ENCODE measurements at places on chromosomes 4 and X.

DNA sequence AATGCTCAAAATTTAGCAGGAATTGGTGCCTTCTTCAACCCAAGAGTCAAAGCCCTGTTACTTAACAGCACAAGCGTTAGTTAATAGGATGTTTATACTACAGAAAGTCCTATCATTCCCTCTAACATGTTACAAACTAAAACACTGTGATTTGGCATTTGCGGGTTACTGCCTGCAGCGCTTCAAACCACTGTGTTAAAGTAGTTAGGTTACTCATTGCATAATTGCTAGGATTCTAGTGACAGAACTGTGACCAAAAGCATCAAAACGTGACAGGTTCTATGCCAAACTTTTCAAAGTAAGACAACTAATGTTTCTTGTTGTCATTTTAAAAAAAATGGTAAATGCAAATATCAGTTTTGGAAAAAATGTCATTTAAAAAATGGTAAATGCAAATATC, 442.8 kb upstream of the ZFP42 start:
- DNase-seq, result no peak

GRCh38 chrX:45400027-45400779, 199.5 kb upstream of the DIPK2B start:
- no peak for DNase-seq

- DNase-seq, result no peak
These were observed 98.8 kb downstream of the ELOVL6 start for GRCh38 chr4:110099638-110100037.

GRCh38 chr4:139900964-139901376, 235.4 kb downstream of the MGST2 start:
- no peak for DNase-seq

DNA sequence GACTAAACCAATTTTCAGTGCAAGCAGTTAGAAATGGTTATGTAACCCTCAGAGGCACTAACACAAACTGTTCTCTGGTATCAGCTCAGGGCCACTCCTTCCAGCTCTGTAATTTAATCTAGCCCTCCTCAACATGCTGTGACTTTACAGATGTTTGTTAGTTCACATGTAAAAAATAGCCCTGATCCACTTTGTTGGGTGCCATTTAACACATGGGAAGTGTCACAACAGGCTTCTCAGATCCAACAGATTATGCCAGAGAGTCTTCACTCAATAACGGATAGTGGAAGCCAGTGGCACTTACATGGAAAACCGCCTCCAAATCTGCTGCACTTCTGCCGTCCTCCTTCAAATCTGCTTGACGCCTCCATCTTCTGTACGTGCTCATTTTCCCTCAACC, 51.6 kb downstream of the ATP8A1 start:
- no peak for DNase-seq

DNA sequence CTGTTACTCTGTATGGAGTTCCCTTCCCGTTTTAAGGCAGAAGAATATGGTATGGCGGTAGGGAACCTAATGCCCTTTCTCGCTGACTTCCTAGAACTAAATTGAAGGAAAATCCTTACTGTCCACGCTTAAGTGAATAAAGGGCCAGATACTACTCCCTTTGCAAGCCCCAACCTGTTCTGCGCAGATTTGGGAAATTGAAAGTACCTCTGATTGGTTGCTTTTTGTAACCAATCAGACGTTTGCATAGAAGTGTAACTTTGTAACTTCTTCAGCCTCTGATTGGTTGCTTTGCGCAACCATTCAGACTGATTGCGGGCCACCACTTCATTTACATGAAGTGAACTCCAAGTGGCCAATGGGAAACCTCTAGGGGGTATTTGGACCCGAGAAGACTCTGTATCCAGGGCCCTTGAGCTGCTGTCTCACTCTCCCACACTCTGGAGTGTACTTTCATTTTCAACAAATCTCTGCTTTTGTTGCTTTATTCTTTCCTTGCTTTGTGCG, 1.2 kb upstream of the TMEM33 start:
- DNase-seq, result no peak

DNA sequence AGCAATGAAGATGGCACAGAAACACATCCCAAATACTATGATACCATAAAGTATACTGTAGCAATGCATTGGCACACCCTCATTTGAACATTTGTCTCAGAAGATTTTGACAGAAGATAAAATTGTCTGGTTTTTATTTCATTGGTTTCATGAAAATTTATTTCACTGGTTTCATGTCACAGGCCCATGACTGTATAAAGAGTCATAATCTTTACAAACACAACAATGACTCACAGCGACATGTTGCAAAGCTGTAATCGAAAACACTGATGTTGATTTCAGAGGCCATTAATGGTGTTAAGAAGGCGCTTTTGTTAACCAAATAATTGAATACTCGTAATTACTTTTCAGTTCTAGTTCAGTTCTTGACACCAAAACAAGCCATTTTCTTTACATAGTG, 8.1 kb upstream of the DTHD1 start:
- DNase-seq, result no peak

DNA sequence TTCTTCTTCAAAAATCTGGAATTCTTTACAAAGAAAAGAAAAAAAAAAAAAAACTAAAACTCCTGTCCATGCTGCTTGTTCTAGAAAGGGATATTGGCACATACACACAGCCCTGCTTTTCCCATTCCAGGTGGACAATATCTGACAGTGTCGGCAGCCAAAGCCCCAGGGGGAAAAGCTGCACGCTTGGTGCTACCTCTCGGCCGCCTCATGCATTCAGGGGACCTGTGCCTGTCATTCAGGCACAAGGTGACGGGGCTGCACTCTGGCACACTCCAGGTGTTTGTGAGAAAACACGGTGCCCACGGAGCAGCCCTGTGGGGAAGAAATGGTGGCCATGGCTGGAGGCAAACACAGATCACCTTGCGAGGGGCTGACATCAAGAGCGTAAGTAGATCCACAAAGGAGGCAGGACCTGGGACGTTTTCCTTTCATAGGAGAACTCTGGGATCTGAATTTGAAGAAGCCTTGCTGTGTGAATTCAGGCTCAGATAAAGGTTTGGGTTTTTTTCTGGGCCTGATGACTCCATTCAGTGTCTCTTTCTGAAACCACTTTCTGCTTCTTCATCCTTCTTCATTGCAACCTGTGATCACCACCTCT, 71.9 kb downstream of the NPNT start:
- DNase-seq, result no peak

DNA sequence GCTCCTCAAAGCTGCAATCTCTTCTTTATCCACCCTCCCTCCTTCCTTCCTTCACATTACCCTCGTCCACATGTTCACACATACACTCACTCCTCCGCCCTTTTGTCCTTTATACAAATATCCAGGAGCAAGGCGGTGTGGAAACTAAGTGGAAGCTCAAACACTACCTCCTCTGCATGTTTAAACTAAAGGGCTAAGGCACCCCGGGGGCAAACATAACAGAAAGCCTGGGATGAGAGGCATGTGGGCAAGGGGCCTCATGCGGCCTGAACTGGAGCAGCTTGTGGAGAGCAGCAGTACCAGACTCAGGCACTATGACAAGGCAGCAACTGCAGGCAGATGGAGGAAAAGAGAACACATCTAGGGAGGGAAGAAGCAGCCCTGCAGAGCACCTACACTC, 9.5 kb downstream of the MAB21L2 start:
- no peak for DNase-seq

Measured in stimulated activated CD4-positive, alpha-beta T cell treated with anti-CD3 and anti-CD28 coated beads, Interleukin-1b, Interleukin-23, amount 100 ng/mL, for 1 hour (primary cell).